ENCODE measurements at places on chromosomes 7 and 10. TPM values are rescaled to one million over a fixed set of nuclear protein-coding genes. Genes with fewer than 3 reads are reported as not detected.

ZNF488 gene
- not detected for total RNA-seq

SYT15B gene
- 0.30 TPM for total RNA-seq

SPDYE5 gene
- total RNA-seq: not detected

TMEM236 gene
- total RNA-seq: 0.08 TPM

- no peaks in the 10 kb centered on the region for H3K27me3 ChIP-seq
- no peaks in the 10 kb centered on the region for H3K36me3 ChIP-seq
- H3K4me1 ChIP-seq: no peaks in the 10 kb centered on the region
- no peak overlapping the region for H3K4me3 ChIP-seq
Observed at GRCh38 chr10:113477451-113477850, 75.4 kb upstream of the HABP2 start.

GRCh38 chr10:95211606-95212279 lies 17.7 kb downstream of the ACSM6 start:
- no peak overlapping the region for H3K4me3 ChIP-seq
- no peaks in the 10 kb centered on the region for H3K4me1 ChIP-seq
- no peak for DNase-seq
- no peaks in the 10 kb centered on the region for H3K36me3 ChIP-seq

DNA sequence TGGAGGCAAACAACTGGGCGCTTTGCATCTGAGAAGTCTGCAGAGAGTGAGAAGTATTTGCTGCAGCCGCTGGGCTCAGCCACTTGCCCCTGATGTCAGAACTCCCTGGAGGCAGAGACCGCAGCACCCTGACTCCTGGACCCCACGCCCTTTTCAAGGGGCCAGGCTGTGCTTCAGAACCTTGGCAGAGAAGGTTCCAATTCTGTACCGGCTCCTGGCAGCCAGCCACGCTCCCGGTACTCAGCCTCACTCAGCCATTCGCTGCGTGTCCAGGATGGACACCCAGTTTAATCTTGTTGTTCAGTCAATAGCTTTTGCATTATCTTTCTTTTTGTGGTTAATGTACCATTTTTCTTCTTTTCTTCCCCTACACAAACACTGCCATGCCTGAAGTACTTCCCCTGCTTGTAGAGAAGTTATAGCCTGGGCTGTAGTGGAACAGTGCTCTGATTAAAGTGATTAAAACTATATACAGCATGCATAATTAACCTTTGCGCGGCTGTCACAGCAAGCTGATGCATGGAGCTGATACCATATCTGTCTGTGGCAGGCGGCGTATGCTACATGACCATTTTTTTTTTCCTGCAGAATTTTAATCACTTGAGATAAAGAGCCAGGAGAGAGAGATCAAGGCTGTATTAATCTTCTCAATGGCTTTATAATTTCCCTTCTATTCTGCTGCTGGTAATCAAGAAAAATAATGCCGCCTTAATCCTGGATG lies 578.5 kb downstream of the SDK1 start:
- peaks cover 8% of the 10 kb centered on the region for H3K27me3 ChIP-seq
- no peaks in the 10 kb centered on the region for H3K4me1 ChIP-seq
- no peaks in the 10 kb centered on the region for H3K36me3 ChIP-seq
- no peak for DNase-seq
- no peak overlapping the region for H3K4me3 ChIP-seq

GRCh38 chr10:11838298-11838852 lies 15.2 kb downstream of the PROSER2 start:
- no peak overlapping the region for H3K27ac ChIP-seq
- no peak overlapping the region for H3K4me3 ChIP-seq
- no peak for DNase-seq
- H3K36me3 ChIP-seq: no peaks in the 10 kb centered on the region

GRCh38 chr10:4127518-4128315 lies 342.7 kb upstream of the KLF6 start:
- no peak for DNase-seq
- no peak overlapping the region for H3K27ac ChIP-seq
- no peak overlapping the region for H3K4me3 ChIP-seq
- peaks cover 33% of the 10 kb centered on the region for H3K4me1 ChIP-seq

DNA sequence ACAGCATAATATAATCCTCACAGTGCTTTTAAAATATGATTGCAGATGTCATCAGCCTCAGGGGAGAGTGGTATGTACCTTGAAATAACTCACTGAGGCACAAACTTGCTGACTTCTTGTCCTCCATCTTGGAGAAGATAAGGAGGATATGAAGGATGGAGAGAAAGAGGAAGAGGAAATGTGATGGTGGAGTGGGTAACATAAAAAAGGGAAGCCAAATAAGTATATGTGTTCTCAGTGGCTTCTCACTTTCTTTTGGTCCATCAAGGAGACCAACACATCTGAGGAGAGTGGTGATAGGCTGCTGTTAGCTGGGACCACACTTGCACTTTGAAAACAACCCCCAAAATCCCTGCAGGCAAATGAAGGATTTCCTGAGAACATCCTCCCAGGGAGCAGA lies 21.6 kb upstream of the ZNF37A start:
- H3K27me3 ChIP-seq: peaks cover 4% of the 10 kb centered on the region
- DNase-seq: no peak
- no peak overlapping the region for H3K27ac ChIP-seq

DNA sequence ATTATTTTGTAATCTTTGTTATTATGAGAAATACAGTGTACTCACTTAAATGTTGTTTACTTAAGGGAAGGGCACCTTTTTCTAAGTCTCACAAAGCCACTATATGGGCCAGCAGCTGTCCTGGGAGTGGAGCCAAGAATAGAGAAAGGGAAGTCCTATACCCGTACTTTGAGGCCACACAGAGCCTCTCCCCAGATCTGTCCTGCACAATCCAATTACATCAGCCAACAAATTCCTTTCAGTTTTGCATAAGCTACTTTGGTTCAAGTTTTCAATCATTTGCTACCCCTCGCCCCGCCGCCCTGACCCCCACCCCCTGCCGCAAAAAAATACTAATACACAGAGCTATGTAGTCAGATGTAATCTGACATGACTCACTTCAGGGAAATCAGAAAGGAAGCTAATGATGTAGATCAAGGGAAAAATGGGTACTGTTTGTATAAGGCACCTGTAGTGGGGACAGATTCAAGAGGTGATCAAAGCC lies 297.4 kb upstream of the NEBL start:
- no peak overlapping the region for H3K27ac ChIP-seq
- H3K27me3 ChIP-seq: no peaks in the 10 kb centered on the region
- H3K4me1 ChIP-seq: no peaks in the 10 kb centered on the region
- DNase-seq: no peak

DNA sequence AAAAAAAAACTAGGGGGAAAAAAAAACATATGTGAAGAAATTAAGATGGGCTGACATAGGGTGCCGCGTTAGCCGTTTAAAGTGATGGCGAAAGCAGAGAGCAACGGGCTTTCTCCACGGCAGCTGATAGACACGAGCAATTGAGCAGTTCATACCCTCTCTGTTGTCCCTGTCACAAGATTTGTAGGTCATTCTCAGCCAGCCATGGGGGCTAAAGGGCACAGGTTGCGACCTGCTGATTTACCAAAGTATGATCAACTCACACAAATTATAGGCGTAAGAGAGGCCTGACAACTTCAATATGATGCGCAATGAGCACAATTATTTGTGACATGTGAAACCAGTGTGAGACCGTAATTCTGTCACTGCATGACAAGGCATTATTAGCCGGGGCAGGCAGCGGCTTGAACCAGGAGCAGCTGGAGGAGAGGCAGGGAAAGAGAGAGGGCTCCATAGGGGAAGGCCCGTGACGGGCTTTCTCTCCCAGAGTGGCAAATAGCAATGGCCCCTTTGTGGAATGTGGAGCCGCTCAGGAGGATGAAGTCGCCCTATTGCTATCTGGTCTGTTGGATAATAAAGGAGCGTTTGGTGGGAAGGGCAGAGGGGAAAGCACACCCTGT lies 195.1 kb upstream of the HABP2 start:
- no peaks in the 10 kb centered on the region for H3K27me3 ChIP-seq
- no peaks in the 10 kb centered on the region for H3K36me3 ChIP-seq
- no peak overlapping the region for H3K27ac ChIP-seq
- H3K4me3 ChIP-seq: no peak overlapping the region
- no peaks in the 10 kb centered on the region for H3K4me1 ChIP-seq

DNA sequence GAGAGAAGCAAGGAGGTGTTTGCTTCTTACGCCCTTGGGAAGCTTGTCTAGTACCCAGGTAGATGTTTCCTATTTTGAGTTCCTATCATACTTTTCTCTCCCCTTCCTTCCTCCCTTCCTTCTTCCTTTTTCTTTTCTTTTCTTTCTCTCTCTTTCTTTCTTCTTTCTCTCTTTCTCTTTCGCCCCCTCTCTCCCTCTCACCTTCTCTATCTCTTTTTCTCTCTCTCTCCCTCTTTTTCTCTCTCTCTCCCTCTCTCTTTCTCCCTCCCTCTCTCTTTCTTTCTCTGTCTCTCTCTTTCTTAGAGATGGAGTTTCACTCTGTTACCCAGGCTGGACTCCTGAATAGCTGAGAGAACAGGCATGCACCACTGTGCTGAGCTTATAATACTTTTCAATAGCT lies 322.2 kb downstream of the TNS3 start:
- DNase-seq: no peak
- no peaks in the 10 kb centered on the region for H3K27me3 ChIP-seq
- H3K27ac ChIP-seq: no peak overlapping the region
- no peak overlapping the region for H3K4me3 ChIP-seq

DNA sequence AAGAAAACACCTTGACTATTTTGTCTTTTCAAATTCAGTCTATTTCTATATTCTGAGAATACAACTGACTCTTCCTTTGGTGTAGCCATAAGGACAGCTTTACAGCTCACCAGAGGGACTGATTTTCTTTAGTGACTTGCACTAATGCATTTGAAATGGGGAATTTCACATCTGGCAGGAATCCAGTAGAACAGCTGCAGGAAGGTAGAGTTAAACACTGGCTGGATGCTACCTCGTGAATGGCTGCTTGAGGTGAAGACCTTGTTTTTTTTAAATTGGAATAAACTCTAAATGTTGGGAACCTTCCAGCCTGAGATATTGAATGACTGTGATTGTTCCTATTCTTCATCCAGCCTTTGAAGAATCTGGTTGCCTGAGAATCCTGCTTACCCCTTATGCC lies 139.5 kb upstream of the STK17A start:
- DNase-seq: no peak
- H3K4me1 ChIP-seq: no peaks in the 10 kb centered on the region
- H3K36me3 ChIP-seq: no peaks in the 10 kb centered on the region
- H3K27ac ChIP-seq: no peak overlapping the region

DNA sequence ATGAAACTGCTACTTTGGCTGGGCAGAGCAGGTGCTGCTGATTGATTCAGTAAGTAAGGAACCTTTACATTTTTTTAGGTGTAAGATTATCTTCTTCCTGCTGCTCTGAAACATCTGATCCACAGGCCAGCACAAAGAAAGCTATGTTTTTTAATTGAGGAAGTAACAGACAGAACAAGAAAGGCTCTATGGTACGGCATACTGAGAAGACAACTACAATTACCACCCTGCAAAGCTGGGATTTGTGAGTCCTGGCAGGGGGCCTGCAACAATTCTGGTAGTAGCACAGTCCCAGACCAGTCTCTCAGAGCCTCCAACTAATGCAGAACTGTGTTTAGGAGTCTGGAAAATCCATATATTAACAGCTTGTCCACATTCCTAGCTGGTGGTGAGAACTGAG lies 103.0 kb upstream of the LRRTM3 start:
- H3K36me3 ChIP-seq: no peaks in the 10 kb centered on the region
- H3K4me1 ChIP-seq: no peaks in the 10 kb centered on the region
- no peaks in the 10 kb centered on the region for H3K27me3 ChIP-seq
- no peak overlapping the region for H3K27ac ChIP-seq

GRCh38 chr10:58319599-58319998 lies 15.2 kb upstream of the UBE2D1 start:
- H3K4me3 ChIP-seq: no peak overlapping the region
- DNase-seq: no peak
- no peaks in the 10 kb centered on the region for H3K36me3 ChIP-seq
- H3K27ac ChIP-seq: no peak overlapping the region
- H3K4me1 ChIP-seq: peaks cover 4% of the 10 kb centered on the region
- no peaks in the 10 kb centered on the region for H3K27me3 ChIP-seq

GRCh38 chr7:151520419-151521261 lies 945 bp upstream of the RHEB start:
- peak; percentile 31 for DNase-seq
- no peaks in the 10 kb centered on the region for H3K36me3 ChIP-seq
- peaks cover 16% of the 10 kb centered on the region for H3K4me1 ChIP-seq
- H3K4me3 ChIP-seq: peak overlapping the region; percentile 64
- H3K27ac ChIP-seq: peak overlapping the region; percentile 68
- H3K27me3 ChIP-seq: peaks cover 4% of the 10 kb centered on the region

DNA sequence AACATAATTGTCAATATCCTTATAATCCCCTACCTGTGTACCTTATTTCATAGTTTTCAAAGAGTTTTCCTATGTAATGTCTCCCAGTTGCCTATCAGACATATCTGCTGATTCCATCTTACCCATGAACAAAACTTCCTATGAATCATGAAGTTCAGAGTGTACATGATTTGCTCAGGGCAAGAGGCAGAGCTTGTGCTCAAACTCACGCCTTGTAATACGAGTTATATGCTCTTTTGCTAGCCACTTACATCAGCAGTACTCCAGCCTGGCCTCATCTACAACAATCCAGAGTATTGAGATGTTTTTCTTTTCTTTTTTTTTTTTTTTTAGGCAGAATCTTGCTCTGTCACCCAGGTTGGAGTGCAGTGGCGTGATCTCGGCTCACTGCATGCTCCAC lies 11.8 kb downstream of the PKD2L1 start:
- H3K4me1 ChIP-seq: no peaks in the 10 kb centered on the region
- peaks cover 14% of the 10 kb centered on the region for H3K27me3 ChIP-seq
- no peak overlapping the region for H3K27ac ChIP-seq
- no peak overlapping the region for H3K4me3 ChIP-seq

DNA sequence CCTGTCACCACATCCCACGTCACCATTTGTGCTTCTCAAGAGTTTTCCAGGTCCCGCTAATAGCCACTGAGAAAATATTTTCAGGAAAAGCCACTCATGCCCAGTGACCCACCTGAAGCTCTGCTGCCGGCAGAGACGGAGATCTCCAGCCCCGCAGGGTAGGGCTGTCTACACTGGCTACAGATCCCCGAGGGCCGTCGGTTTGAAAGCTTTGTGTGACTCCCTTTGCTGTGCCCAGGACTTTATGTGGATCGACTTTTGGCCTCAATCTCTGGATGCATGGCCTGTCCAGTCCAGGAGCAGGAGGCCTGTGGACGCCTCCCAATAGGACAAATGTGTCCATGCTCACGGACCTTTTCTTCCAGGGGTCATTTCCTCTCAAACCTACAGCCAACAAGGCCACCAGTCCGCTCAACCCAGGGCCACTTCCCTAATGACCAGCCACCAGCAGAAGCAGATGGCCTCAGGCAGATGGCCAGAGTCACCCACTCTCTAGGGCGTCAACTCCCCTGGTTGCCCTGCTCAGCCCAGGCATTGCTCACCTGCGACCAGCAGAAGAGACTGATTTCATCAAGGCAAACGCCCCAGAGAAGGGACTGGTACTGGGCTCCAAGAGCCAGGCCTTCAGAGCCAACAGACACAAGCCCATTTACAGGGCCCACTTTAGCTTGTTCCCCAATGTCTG lies 76.4 kb downstream of the OAT start:
- H3K27ac ChIP-seq: no peak overlapping the region
- no peaks in the 10 kb centered on the region for H3K36me3 ChIP-seq
- peaks cover 5% of the 10 kb centered on the region for H3K4me1 ChIP-seq
- no peak for DNase-seq
- no peak overlapping the region for H3K4me3 ChIP-seq

GRCh38 chr7:94616855-94617254 lies 39.1 kb downstream of the SGCE start:
- DNase-seq: no peak
- peaks cover 3% of the 10 kb centered on the region for H3K27me3 ChIP-seq
- H3K4me3 ChIP-seq: no peak overlapping the region
- no peaks in the 10 kb centered on the region for H3K36me3 ChIP-seq
- no peak overlapping the region for H3K27ac ChIP-seq
